ENCODE measurements at places on chromosomes 2 and 18.

GRCh38 chr2:151200844-151201243 is 60.8 kb downstream of the RBM43 start:
- no peak for DNase-seq

DNA sequence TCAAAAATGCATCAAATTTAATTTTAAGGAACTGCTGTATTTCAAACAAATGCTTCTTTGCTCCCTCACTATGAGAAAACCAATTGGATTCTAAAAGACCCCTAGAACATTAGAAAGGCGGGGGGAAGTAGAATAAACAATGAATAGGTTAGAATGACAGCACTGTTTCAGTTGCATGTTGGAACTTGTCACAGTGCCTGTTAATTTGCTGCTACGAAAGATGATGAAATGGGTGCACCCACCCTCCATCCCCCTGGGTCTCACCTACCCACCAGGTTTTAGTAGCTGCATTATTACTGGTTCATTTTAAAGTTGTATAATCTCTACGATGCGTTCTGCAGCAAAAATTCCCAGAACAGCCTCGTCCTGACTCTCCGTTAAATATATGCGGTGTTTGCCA is 193.0 kb upstream of the COPS8 start:
- no peak for DNase-seq

GRCh38 chr2:221245045-221245444 is 327.1 kb downstream of the EPHA4 start:
- no peak for DNase-seq

GRCh38 chr2:1979138-1979537 is 234.8 kb upstream of the PXDN start:
- DNase-seq: no peak

- no peak for DNase-seq
Measured at GRCh38 chr18:54257015-54257414, 12.3 kb upstream of the POLI start.

- no peak for DNase-seq
Measured at GRCh38 chr2:232434563-232435374, 21.2 kb upstream of the ALPI start.

DNA sequence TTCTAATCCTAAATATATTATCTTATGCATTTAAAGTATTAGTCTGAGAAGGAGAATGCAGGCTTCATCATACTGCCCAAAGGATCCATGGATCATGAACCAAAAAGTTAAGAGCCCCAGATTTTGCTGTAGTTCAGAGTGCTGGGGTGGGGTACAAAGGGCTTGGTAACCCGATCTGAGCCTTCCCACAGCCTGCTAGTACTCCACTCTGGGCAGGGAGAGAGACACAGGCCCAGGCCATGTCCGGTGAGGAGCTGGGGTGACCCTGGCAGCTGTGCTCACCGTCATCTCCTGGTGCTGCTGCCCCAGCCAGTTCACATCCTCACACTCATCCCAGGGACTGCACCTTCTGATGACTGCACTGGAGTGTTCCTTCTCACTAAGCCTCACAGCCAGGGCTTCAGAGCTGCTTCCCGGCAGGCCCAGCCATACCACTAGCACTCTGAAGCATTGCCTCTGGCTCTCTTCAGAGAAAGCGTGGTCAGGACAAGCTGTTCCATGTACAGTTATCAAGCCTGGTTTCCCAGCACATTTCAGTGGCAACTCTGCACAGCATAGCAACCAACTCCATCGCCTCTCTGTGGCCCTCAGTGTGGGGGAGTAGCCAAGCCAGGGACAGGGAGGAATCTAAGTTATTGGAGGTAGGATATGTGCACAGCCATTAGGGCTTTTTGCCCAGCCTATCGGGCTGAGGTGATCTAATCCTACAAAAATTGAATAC is 189.0 kb upstream of the CTAGE1 start:
- no peak for DNase-seq

GRCh38 chr2:183995632-183996031 is 602.7 kb upstream of the ZNF804A start:
- no peak for DNase-seq

DNA sequence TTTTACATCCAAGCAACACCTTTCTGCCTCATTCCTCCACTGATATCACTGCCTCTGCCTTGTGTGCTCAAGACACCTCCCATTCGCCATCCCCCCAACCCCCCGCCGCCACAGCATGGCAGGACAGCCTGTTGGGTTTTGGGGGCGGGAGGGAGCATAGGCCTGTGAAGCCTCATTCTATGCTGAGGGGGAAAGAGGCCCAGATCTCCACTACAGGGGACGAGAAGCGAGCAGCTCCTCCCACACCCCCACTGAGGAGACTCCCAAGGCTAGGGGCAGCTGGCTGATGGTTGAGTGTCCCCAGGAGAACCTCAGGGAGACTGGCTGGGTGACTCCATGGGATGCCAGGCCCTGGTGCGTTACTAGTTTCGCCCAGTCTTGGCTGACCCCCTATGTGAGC is 214.3 kb upstream of the SIX2 start:
- no peak for DNase-seq

DNA sequence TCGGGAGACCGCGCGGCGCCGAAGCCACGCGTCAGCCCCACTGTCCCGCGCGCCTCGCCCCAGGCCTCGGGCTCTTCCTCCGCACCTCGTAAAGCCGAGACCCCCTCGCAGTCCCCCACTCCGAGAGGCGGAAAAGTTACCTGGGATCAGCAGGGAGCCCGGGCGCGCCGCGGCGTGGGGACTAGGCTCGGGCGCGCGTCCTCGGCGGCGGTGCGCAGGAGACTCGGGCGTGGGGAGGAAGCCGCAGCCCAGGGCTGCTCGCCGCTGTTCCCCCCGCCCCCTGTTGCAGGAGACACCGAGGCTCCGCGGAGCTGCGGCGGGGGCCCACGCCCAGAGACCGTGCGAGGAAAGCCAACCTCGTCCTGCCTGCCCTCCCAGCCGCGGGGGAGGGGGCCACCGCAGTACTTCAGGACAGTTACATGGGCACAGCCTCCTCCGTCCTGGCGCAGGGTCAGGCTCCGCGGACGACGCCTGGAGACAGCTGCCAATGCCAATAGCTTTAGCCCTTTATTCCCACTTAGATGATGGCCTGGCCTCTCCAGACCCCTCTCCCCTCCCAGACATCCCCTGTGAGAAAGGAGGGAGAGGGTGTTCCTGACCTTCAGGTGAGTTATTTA is at the start of gene EPB41L3:
EPB41L3 (minus strand) TSS at position 225 of the 617 bp plus-strand sequence. CDS start 54,814 bp downstream, outside the sequence.
- peak; percentile 30 for DNase-seq

- no peak for DNase-seq
Measured at GRCh38 chr2:144678736-144679135, 158.8 kb upstream of the ZEB2 start.

DNA sequence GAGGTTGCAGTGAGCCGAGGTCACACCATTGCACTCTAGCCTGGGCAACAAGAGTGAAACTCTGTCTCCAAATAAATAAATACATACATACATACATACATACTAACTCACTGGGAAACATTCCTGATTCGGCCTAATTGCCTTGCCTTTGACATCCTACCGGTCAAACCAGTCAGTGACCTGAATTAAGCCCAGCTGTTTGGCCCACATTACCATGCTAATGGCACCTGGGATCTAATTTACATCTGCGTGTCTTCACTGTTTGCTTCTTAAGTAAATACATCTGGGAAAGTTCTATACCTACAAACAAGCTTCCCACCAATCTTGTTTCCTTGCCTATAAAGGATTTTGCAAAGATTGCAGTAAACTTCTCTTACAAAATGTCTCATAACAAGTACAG is 230.2 kb upstream of the ZC3H15 start:
- DNase-seq: no peak

GRCh38 chr2:217027414-217027813 is 167.6 kb upstream of the TNP1 start:
- no peak for DNase-seq

- DNase-seq: peak; percentile 57
Measured at GRCh38 chr18:35231052-35231451, 9.8 kb upstream of the ZNF397 start.

DNA sequence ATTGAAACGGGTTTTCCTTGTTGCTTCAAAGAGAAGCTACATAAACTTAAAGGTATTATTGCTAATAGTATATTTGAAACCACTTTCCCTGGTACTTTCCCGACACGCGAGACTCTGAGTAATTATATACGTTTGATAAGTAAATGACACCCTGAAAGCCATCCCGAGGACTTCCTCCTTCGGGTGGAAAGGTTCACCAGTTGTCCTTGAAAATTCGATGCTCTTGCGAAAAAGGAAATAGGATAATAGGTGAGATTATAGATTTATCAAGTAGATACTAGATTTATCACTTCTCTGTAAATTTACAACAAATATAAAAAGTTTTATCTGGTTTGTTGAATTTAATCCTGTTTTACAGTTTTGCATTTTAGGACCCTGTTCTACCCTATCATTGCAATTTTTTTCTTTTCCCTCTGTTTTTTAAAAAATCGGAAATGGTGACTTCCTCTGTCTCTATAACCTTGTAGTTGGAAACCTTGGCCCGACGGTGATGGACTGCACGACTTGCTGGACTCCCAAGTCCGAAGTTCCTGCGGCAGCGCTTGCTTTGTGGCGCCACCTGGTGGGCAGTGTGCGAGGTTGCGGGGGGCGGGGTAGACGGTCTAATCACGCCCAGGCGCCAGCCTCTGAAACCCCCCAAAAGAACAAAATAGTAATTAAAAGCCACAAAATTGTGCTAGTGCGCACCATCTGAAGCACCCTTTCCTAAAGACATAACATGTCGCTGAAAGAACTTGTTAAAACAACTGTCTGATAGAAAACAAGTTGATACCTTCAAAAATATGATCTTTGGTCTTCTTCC is 972 bp upstream of the DLX2 start:
- peak; percentile 63 for DNase-seq

GRCh38 chr18:10398571-10398970 is 55.9 kb upstream of the APCDD1 start:
- no peak for DNase-seq

DNA sequence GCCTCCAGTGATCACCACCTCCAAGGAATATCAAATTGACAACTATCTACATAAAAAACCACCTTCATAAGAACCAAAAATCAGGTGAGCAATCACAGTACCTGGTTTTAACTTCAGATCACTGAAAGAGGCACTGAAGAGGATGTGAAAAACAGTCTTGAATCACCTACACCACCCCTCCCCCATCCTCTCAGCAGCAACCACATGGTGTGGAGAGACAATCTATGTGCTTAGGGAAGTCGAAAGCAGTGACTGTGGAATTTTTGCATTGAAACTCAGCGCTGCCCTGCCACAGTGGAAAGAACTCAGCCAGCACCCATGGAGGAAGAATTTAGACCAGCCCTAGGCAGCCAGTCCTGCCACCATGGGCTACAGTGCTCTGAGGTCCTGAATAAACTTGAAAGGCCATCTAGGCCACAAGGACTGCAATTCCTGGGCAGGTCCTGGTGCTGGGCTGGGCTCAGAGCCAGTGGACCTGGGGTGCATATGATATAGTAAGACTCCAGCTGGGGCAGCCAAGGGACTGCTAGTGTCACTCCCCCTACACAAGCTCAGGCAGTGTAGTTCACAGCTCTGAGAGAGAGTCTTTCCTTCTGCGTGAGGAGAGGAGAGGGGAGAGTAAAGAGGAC is 75.6 kb downstream of the ATL2 start:
- peak; percentile 46 for DNase-seq

- DNase-seq: peak; percentile 93
Measured at GRCh38 chr2:231687133-231687852, 21.0 kb upstream of the PTMA start.

- DNase-seq: peak; percentile 31
Measured at GRCh38 chr2:202037086-202037485, 3.4 kb downstream of the FZD7 start.

DNA sequence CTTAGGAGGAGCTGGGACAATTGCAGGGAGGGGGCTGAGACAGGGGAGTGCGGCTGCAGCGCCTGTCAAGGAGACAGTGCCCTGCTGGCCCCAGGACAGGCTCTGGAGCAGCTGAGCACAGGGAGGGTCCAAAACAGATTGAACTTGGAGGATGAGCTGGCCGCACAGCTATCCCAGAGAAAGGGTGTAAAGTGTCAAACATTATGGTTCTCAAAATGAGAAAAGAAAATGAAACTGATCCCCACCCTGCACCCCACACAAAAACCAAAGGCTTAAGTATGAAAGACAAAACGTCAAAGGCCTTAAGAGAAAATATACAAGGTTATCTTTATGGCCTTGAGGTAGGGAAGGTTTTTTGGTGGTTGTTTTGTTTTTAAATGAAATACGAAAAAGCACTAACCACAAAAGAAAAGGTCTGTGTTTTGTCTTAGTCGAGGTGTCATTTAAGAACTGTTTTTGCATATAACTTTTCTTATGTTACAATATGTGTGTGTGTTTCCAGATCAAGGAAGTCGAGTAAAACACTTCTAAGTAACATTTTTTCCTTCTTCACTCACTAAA is 111.8 kb downstream of the HDAC4 start:
- DNase-seq: peak; percentile 26

GRCh38 chr2:37654419-37654818 is 17.0 kb downstream of the CDC42EP3 start:
- no peak for DNase-seq
